ENCODE measurements at places on chromosomes 1 and 21.

DNA sequence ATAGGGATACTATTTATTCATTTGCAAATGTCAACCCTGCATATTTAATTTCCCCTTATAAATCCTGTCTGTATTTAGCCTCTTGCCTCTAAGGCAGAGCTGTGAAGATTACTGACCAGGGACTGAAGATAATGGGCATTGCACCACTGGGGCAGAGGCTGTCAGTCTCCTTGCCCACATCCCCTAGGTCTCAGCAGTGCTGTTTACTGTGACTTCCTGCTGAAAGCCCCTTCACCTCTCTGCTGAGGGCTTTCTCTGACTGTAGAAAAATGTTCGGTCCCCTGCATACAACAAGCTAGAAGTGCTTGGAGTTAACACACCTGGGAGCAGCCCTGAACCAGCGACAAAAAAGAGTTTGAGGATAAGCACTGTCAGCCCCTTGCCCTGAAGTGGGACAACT is 28.8 kb downstream of the SLC5A9 start:
- DNase-seq = no peak

- DNase-seq = no peak
Observed at GRCh38 chr1:168945870-168946269, 160.6 kb upstream of the ATP1B1 start.

DNA sequence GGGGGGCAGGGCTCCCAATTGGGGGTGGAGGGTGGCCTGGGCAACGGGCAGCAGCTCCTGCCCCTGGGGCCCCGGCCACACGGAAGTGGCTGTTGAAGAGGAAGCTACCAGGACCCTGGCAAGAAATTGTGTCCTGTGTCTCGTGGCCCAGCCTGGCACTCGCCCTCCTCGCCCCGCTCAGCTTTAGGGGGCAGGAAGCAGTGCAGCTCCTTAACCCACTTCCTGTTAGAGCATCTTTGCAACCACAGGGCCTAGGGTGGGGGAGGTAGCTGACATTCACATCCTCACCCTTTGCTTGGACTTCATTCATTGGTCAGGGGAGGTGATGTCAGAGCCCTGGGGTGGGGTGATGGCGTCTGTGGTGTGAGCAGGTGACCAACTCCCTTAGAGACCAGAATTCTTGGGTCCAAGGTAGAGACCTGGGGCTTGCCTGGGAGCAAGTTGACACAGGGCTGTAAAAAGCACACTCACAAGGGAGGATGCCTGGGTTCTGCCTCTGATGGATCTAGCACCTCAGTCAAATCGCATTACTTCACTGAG is at the start of gene ARHGAP30:
TSS of gene ARHGAP30 (minus strand) at position 161 of the 540 bp plus-strand sequence. CDS start 267 bp downstream, outside the sequence.
- peak; percentile 95 for DNase-seq

DNA sequence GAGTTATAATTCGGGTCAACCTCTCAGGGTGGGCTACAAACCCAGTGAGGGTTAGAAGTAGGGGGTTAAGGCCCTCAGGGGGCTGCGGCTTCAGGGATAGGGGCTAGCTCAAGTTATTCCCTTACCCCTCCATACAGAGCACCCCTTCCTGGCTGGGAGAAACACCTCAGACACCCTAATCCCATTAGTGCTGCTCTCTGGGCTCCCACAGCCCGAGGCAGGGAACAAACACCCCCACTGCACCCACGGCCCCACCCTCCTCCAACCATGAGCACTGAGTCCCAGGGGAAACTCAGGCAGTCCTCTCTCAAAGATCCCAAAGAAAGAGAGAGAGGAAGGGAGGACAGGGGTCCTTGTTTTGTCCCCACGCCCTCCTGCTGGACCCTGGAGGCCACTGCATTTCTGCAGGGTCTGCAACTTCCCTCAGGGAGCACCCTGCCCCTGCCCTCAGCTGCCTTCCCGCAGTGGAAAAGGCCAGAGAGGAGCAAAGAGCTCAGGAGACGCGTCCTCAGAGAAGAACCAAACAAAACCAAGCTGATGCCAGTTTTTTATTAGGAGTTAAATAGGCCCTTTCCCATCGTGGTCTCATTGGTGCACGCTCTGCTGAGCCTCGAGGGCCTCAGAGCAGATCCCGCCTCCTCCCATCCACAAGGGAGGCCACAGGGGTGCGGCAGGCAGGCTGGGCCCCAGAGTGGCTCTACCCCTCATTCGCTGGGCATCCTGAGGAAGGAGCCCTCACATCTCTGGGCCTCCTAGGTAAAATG is 1.4 kb upstream of the S100A4 start:
- no peak for DNase-seq

DNA sequence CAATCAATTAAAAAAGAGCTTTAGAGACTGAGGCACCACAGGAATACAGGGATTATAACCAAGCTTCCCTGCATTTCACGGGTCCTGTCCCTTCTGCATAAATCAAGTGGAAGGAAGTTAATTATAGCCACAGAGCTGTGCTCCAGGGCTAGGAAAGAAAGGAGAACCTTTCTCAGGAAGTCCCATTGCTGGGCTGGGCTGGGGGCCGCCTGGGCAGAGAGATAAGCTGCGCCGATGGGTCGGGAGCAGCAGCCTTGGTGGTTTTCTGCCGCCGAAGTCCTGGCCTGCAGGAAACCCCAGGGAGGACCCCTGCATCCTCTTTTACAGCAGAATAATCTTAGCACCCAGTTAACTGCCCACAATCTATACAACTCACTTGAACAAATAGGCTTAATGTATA is 12.6 kb upstream of the CD34 start:
- DNase-seq = no peak

- no peak for DNase-seq
Observed at GRCh38 chr1:96865731-96866685, 144.4 kb downstream of the PTBP2 start.

DNA sequence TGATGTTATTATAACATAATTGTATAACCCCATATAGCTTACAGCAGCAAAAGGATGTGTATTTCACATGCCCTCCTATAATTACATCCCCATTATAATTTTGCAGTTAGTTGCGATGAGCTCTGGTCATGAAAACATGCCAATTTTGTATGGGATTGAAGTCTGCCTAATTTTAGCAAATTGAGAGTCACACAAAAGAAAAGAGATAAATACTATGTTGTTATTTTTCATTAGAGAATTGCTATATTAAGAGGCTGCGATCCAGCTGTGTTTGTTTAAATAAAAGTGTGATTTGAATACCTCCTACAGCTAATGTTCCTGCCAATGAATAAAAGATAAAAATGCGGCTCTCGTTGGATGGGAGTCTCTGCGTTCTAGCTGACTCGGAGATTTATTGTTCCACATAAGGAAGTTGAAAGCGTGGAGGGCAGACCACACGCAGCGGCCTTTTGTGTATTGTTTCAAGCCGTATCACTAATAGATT is 461.0 kb upstream of the NFIA start:
- DNase-seq = no peak

DNA sequence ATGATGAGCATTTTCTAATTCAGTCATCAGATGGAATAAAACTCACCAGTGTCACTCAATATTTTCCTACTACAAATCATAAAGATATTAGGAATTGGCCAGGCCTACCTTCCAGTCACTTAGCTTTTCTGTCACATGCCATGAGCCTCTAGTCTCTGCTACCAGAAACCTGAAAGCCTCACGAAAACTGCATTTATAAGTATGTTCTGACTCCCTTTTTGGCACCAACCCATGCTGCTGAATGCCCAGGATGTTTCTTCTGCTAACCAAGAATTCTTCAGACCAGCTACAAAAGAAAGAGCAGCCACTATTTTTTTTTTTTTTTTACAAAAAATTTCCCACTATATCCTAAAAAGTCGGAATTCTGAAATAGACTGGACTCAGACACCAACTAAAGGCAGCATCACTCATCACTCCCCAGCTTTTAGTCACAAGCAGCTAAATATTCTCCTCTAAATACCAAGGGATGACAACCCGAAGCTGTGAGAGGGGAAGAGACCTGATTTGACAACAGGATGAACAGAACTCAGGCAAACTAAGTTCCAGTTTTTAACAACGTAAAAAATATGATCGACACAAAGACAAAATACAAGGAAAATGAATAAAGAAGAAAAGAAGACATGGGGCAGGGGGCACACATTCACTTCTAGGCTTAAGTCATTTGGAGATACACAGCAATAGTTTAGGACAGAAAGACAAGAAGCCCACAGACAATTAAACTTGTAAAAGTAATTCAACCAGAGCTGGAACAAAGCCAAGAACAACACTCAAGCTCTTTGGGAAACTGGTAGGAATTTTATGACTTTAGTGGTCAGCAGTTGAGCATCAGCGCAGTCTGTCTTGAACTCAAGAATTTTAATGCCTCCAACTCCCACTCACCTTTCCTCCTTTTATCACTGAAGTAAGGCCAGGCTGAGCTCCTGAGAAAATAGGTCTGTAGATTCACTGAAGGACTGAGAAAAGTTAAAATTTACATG is 1.7 kb downstream of the DCAF8 start:
- DNase-seq = no peak

- no peak for DNase-seq
Observed at GRCh38 chr1:118948846-118949245, 39.3 kb downstream of the TBX15 start.

DNA sequence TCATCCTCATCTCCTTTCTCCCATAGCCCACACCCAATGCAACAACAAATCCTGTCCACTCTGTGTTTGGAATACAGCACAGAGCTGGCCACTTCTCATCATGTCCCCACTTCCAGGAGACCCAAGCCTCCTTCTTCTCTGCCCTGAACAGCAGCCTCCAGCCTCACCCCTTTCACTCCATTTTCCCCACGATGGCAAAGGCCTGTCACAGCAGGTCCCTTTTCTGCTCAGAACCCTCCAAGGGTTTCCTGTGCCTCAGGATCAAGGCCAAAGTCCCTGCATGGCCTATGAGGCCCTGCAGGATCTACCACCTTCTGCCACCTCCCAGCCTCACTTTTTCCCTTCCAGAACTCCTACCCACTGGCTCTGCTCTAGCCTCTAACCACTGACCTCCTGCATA is 78.5 kb downstream of the CSMD2 start:
- no peak for DNase-seq

GRCh38 chr1:212677573-212677972 is 22.1 kb downstream of the BATF3 start:
- no peak for DNase-seq

DNA sequence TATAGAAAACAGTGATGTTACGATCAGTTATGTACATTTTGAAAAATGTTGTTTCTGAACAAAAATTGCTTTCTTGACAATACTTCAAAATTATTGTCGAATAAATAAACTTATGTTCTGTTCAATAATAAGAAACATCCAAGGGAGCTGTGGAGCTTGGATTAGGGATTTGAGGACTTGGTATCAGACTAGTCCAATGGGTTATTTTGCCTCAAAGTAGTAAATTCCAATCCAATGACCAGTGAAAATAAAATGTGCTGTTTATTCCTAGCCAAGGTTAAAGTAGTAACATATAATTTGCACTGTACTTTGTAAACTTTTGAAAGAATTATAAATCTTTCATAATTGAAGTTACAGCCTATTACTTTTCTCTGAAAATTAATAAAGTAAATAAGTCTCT is 79.1 kb upstream of the IVNS1ABP start:
- DNase-seq = no peak

DNA sequence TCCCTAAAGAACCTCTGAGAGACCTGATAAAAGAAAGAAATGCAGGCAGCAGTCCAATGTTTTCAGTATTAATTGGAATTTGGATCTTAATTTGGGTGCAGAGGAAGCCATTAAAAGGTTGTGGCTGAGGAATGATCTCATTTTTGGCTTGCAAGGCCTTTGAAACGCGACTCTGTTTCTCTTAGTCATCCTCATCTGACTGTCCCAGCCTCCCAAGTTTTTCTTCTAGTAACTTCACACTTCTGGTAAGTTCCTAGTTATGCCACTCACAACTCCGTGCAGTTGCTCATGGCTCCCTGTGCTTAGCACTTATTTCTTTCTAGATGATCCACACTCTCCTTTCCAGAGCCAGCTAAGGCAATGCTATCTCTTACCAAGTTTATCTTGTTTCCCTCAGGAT is 147.4 kb upstream of the USP24 start:
- no peak for DNase-seq

- DNase-seq = no peak
Observed at GRCh38 chr1:56459260-56459659, 120.1 kb downstream of the PLPP3 start.

DNA sequence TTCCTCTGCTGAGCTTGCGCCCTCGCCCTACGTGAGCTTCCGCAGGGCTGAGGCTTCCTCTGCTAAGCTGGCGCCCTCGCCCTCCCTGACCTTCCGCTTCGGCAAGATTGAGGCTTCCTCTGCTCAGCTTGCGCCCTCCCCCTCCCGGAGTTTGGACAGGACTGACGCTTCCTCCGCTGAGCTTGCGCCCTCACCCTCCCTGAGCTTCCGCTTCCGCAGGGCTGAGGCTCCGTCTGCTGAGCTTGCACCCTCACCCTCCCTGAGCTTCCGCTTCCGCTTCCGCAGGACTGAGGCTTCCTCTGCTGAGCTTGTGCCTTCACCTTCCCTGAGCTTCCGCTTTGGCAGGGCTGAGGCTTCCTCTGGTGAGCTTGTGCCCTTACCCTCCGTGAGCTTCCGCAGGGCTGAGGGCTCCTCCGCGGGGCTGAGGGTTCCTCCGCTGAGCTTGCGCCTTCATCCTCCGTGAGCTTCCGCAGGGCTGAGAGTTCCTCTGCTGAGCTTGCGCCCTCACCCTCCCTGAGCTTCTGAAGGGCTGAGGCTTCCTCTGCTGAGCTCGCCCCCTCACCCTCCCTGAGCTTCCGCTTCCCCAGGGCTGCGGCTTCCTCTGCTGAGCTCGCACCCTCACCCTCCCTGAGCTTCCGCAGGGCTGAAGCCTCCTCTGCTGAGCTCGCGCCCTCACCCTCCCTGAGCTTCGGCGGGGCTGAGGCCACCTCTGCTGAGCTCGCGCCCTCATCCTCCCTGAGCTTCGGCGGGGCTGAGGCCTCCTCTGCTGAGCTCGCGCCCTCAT is 753.6 kb upstream of the TPTE start:
- DNase-seq = no peak

GRCh38 chr1:59549066-59549837 is 252.4 kb downstream of the FGGY start:
- no peak for DNase-seq

DNA sequence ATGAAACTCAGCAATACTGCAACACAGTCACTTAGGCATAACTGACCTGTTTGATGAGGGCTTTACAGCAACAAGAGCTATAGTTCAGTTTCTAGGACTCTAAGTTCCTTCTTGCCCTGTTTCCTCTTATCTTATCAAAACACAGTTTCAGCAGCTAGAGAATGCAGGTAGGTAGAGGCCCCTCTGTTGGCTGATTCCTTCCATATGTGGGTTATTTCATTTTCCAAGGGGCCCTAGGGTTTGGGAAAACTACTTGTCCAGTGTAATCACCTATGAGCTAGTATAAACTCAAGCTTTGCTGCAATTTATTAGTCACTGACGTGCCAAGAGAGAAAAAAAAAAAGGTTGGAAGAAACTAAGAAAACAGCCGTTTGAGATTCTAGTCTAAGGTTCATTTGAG is 607.7 kb upstream of the USP24 start:
- DNase-seq = no peak

DNA sequence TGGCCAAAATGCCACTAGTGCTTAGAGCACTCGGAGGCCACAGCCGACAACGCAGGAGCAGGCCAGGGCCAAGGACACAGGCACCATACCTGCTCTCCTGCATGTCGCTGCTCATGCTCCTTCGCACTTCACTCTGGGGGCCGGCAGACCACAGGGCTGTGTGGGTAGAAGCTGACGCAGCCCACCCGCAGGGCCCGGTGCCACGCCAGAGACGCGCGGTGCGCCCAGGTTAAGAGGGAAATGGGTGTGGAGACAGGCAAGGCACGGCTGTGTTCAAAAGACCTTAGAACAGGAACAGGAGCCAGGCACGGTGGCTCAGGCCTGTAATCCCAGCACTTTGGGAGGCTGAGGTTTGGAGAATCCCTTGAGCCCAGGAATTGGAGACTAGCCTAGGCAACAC is 13.6 kb upstream of the PRDM15 start:
- no peak for DNase-seq

Data from natural killer cell treated with Interleukin-12 subunit alpha and Interleukin-12 subunit beta and Interleukin-15 and Interleukin-18, amount 100 ng/mL, for 72 hours (primary cell).